ENCODE measurements at places on chromosomes 2 and 18.

- no peak for DNase-seq
These were observed 8.0 kb downstream of the SIX3 start for GRCh38 chr2:44949329-44950151.

GRCh38 chr2:113976277-113976928 is 86.5 kb downstream of the ACTR3 start:
- DNase-seq: no peak

DNA sequence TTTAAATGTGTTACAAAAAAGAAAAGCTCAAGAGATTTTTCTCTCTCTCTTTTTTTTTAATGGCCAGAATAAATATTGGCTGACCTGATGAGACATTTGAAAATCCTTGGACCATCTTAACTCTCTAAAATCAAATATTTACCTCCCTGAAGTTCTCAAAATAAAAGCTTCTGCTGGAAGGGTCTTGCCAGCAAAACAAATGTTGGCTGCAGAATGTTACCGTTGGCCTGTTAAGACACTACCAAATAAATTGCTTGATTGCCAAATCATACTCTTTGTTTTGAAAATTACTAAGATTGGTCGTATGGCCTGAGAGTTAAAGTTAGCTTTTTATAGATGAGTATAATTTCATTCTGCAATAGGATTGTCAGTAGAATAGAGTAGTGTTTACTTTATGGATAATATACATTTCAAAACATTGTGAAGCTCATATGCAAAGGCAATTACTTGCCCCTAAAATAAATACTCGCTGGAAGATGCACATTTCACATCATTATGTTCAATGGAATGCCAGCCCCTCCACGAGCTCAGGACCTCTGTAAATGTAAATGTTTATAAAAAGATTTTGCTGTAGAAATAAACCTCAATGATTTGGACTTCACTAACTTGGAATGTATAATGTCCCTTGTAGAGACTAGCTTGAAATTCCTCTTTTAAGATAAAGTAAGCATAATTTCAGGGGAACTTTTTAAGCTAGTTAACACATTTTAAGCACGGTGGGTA is 193.4 kb downstream of the SOX11 start:
- no peak for DNase-seq

DNA sequence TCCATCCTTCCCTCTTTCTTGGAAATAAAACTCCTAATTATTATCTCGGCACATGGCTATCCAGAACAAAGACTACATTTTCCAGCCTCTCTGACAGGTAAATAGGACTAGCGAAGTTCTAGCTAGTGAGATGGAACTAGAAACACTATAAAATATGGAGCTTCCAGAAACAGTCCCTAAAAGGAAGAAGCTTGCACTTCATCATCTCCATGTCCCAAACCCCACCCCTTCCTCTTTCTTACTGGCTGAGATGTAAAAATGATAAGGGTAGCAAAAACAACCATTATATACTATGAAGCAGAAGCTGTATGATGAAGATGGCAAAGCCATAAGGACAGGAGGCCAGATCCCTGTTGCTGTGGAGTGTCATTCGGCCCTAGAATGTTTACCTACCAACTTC is 11.7 kb upstream of the ACTR2 start:
- no peak for DNase-seq

DNA sequence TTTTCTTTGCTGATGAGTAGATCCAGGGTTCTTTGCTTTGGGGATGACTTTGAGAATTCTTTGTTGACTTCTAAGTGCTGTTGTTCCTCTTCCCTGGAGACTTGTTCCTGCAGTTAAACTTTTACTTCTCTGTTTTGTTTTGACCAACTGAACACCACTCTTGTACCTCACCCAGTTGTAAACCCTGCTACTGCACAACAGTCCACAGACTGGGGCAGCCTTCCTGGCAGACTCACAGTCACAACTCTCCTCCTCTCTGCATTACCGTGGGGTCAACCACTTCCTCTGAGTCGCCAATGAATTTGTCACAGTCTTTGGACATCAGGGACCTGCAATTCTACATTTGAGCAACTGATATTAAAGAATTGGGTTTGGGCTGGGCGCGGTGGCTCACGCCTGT is 3.8 kb upstream of the SLC8A1 start:
- DNase-seq: no peak

- DNase-seq: no peak
These were observed 40.5 kb downstream of the NHEJ1 start for GRCh38 chr2:219120082-219120481.

DNA sequence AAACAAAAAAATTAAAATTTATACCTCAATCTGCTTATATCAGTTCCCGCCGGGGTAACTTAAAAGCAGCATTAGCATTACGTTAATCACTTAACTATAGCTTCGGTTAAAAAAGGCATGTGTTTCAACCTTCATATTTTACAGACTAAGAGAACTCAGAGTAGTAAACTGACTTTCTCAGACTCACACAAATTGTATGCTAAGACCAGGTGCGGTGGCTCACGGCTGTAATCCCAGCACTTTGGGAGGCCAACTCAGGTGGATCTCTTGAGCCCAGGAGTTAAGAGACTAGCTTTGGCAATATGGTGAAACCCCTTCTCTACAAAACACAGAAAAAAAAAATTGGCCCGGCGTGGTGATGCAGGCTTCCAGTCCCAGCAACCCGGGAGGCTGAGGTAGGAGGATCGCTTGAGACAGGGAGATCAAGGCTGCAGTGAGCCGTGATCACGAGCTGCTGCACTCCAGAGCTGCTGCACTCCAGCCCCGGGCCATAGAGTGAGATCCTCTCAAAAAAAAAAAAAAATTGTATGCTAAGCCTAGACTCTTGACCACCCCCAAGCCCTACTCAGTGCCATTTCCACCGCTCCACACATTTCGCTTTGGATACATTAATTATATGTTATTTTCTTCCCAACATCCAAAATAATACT is 2.4 kb downstream of the HNRNPLL start:
- no peak for DNase-seq

DNA sequence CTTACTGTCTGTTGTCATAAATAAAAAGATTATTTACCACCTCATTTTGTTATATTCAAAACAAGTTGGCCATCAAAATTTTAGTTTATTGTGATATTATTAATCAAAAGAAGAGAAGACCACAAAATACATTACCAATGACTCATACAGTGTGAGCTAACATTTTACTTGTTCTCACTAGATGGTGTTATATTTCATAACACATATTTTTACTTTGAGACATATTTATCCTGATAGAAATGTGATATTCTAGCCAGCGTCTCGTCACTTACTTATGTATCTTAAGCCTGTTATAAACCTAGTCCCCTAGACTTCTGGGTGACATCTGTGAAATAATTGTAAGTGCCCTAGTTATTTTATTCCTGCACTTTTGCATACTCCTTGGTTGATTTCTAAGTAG is 263.2 kb downstream of the CDH7 start:
- no peak for DNase-seq

- DNase-seq: no peak
These were observed 21.5 kb upstream of the ANXA4 start for GRCh38 chr2:69720404-69720803.

GRCh38 chr18:41069167-41069566 is 885.9 kb upstream of the PIK3C3 start:
- no peak for DNase-seq

GRCh38 chr2:62152000-62152399 is 43.9 kb upstream of the B3GNT2 start:
- no peak for DNase-seq

DNA sequence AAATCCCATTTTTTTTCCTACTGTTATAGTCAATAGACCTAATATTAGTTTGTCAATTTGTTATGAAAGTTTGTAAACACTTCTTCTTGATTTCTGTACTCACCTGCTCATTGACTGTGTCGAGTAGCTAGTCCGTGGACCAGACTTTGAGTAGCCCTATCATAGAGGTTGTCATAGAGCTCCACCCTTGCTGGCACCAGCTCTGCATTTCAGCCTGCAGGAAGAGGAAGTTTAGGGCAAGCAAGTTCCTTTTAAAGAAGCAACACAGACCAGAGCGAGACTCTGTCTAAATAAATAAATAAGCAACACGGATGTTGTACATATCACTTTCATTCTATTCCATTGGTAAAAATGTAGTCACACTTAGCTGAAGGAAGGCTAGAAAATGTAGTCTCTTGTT is 74.0 kb downstream of the MCFD2 start:
- DNase-seq: no peak

All from left lobe of liver (tissue), 2 donors.